ENCODE measurements at places on chromosomes 7 and 10.

- no peaks in the 10 kb centered on the region for H3K4me1 ChIP-seq
- DNase-seq = no peak
- no peaks in the 10 kb centered on the region for H3K27me3 ChIP-seq
- H3K4me3 ChIP-seq = no peak overlapping the region
Observed at GRCh38 chr10:14020037-14020664, 310.6 kb downstream of the FRMD4A start.

GRCh38 chr7:137539111-137539715 lies 195.7 kb upstream of the PTN start:
- DNase-seq = no peak
- no peaks in the 10 kb centered on the region for H3K36me3 ChIP-seq
- no peak overlapping the region for H3K4me3 ChIP-seq
- no peaks in the 10 kb centered on the region for H3K4me1 ChIP-seq
- no peak overlapping the region for H3K27ac ChIP-seq
- no peaks in the 10 kb centered on the region for H3K27me3 ChIP-seq

DNA sequence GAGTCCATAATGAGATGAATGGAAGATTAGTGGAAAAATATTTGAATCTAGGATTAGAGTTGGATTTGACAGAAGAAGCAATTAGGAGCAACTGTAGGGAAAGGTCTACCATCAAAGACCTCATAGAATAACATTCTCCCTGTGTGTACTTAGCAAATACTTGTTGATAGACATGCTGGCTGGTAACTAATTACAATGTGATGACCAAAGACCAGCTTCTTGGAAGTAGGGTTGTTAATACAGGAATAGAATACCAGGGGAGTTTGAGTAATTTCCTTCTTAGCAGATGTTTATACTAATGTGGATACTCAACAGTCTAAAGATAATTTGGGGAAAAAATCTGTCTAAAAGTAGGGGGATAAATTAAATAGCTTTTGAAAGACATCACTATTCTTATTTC lies 357.5 kb upstream of the BMPER start:
- no peak overlapping the region for H3K4me3 ChIP-seq
- H3K4me1 ChIP-seq = no peaks in the 10 kb centered on the region
- no peaks in the 10 kb centered on the region for H3K36me3 ChIP-seq

DNA sequence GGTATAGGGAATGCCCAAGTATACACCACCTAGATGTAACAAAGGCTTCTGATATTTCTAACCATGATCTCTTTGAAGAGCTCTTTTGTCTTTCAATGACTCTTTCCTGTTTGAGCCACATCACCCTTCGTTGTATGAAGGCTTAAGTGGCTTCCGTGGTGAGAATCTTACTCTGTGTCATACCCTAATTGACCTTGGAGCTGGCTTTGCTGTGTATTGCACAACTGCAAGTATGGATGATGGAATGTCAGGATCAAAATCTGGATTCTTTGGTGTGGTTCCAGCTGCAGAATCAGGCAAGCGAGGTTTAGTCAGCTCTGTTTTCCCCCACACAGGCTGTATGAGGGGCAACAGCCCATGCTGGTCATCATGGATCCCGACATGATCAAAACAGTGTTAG lies 16.0 kb downstream of the CYP3A43 start:
- H3K4me3 ChIP-seq = no peak overlapping the region
- no peak overlapping the region for H3K27ac ChIP-seq
- H3K36me3 ChIP-seq = no peaks in the 10 kb centered on the region
- no peaks in the 10 kb centered on the region for H3K27me3 ChIP-seq

GRCh38 chr10:36533861-36534260 lies 591.5 kb upstream of the ANKRD30A start:
- H3K4me3 ChIP-seq = no peak overlapping the region
- no peak for DNase-seq
- H3K36me3 ChIP-seq = no peaks in the 10 kb centered on the region
- no peaks in the 10 kb centered on the region for H3K4me1 ChIP-seq
- H3K27ac ChIP-seq = no peak overlapping the region

DNA sequence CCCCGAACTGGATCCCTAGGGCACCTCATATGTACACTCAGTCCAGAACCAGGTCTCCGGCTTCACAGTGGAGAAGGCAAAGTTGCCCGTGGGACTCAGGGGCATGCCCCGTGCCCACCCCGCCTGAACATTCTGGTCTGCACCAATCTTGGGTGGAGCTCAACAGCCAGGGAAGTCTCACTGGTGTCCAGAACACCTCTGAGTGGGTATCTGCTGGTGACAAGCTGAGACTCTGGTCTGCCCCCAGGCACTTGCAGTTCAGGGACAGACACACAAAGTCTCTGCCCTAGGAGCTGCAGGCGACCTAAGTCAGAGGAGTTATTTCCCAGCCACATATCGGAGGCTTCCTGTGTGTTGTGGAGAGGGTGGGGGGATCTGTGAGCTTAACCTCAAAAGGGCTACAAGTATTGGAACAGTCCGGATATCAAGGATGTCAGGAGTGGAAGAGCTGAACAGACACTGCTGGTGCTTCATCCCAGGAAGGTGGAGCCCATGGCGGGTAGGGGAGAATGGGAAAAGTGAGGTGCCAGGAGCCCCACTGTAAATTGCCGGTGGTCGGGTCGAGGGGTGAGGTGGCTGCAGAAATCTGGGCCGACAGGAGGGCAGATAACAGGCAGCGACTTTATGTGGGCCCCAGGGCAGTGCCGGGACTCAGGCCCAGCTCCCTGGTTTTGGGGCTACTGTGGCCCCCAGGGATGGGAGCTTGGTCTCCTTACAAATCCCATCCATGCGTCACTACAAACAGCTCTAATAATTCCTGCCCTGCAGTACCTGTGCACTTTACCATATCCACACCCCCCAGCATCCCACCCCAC lies 8.6 kb upstream of the TLX1 start:
- H3K36me3 ChIP-seq = no peaks in the 10 kb centered on the region
- H3K4me3 ChIP-seq = peak overlapping the region; percentile 43
- DNase-seq = no peak
- peaks cover 48% of the 10 kb centered on the region for H3K27me3 ChIP-seq
- H3K4me1 ChIP-seq = peaks cover 9% of the 10 kb centered on the region
- no peak overlapping the region for H3K27ac ChIP-seq

GRCh38 chr10:124214610-124215375 lies 121.4 kb upstream of the CHST15 start:
- H3K4me3 ChIP-seq = no peak overlapping the region
- no peaks in the 10 kb centered on the region for H3K4me1 ChIP-seq
- no peak for DNase-seq
- no peaks in the 10 kb centered on the region for H3K27me3 ChIP-seq
- H3K36me3 ChIP-seq = no peaks in the 10 kb centered on the region

GRCh38 chr7:157476201-157476600 lies 139.4 kb downstream of the DNAJB6 start:
- no peaks in the 10 kb centered on the region for H3K36me3 ChIP-seq
- H3K27ac ChIP-seq = no peak overlapping the region
- no peak for DNase-seq

DNA sequence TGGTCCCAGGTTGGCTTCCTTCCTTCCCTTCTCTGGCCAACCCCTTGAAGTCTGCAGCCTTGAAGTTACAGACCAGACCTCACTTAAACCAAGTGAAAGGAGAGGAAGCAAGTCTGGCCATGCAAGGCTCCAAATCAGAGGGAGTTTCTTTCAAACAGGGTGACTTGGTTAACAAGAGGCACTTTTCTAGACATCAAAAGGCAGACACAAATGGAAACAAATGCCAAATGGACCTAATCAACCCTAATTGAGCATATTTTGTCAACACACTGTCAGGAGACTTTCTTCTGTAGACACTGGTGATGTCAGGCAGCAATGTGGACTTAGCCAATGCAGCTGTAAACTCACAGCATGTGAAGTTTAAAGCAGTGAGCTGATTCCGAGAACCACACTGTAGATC lies 282.7 kb upstream of the FZD8 start:
- no peak overlapping the region for H3K4me3 ChIP-seq
- no peak for DNase-seq
- H3K4me1 ChIP-seq = no peaks in the 10 kb centered on the region
- no peak overlapping the region for H3K27ac ChIP-seq
- H3K36me3 ChIP-seq = no peaks in the 10 kb centered on the region

DNA sequence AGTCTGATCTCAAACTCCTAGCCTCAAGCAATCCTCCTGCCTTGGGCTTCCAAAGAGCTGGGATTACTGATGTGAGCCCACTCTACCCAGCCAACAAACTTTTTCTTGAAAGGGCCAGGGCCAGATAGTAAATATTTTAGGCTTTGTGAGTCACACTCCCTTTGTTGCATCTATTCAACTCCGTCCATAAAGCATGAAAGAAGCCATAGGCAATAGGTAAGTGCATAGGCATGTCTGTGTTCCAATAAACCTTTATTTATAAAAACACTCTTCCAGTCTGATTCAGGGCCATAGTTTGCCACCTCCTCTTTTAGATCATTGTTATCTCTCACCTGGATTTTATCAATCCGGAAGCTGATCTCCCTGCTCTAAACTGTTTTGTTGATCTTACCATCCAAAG lies 105.6 kb upstream of the BMPER start:
- no peaks in the 10 kb centered on the region for H3K36me3 ChIP-seq
- H3K27ac ChIP-seq = no peak overlapping the region
- H3K4me1 ChIP-seq = no peaks in the 10 kb centered on the region
- DNase-seq = no peak

DNA sequence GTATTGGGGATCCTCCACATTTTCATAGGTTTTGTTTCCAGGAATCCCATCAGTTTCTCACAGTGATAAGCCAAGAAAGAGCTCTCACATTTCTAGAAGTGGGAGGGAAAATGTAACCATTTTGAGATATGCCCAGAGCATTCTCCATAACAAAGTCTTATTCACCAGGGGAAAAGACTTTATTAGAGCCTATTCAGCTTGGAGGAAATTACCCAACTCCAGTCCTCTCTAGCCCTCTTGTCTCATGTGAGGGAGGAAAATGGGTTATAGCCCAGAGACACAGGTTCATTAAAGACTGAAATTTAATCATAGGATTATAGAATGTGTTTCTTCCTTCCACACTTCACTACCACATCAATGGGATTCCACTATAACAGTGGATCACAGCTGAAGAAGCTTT lies 61.6 kb upstream of the DYNC1I1 start:
- no peak for DNase-seq
- no peak overlapping the region for H3K4me3 ChIP-seq
- H3K27me3 ChIP-seq = no peaks in the 10 kb centered on the region
- no peaks in the 10 kb centered on the region for H3K4me1 ChIP-seq
- H3K27ac ChIP-seq = no peak overlapping the region

DNA sequence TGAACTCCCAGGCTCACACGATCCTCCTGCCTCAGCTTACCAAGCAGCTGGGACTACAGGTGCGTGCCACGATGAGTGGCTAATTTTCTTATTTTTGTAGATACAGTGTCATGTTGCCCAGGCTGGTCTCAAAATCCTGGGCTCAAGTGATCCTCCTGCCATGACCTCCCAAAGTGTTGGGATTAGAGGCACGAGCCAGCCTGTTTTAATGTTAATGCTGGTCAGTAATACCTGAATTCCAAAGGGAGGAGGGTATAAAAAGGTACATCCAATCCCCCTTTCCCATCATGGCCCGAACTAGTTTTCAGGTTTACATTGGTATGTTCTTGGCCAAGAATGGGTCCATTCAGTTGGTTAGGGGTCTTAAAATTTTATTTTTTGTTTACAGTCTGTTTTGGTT lies 329.1 kb downstream of the PARD3 start:
- no peak overlapping the region for H3K4me3 ChIP-seq
- DNase-seq = no peak
- H3K27ac ChIP-seq = no peak overlapping the region
- H3K27me3 ChIP-seq = no peaks in the 10 kb centered on the region

DNA sequence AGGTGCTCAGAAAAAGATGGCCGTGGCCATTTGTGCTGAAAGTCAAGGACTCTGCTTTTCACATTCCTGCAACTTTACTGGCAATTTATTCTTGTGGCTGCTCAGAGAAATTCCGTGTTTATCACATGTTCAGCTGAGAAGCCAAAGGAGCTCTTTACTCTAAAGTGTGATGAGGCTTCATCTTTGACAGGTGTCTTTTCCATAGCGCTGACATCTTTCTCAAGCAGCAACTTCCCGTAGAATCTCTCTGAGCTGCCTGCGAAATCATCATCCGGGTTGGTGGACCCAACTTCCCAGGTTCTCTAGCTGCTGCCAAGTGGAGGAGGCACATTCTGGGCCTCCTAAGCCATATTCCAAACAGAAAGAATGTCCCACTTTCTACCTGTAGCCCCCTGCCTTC lies 16.9 kb upstream of the NPS start:
- no peaks in the 10 kb centered on the region for H3K4me1 ChIP-seq
- no peaks in the 10 kb centered on the region for H3K36me3 ChIP-seq
- no peak for DNase-seq
- no peak overlapping the region for H3K4me3 ChIP-seq

GRCh38 chr10:89274928-89275327 lies 23.4 kb upstream of the LIPA start:
- H3K36me3 ChIP-seq = no peaks in the 10 kb centered on the region
- no peaks in the 10 kb centered on the region for H3K4me1 ChIP-seq
- H3K4me3 ChIP-seq = no peak overlapping the region

- no peaks in the 10 kb centered on the region for H3K36me3 ChIP-seq
- H3K4me3 ChIP-seq = no peak overlapping the region
Observed at GRCh38 chr10:97964748-97965147, 65.7 kb downstream of the CRTAC1 start.

DNA sequence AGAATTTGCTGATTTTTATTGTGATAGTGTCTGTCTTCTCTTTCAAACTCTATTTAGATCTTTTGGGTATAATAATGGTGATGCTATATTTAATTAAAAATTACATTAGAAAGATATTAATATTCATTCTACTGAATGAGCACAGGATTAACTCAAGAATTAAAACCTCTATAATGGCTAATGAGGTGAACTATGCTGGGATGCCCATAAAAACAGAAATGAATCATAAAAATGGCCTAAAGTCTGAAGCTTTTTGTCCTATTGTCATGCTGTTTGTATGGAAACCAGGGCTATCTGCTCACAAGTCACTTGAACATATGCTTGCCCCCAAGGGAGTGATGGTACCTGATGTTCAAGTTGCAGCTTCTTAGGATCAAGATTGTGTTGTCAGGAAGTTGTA lies 76.2 kb upstream of the ICA1 start:
- no peaks in the 10 kb centered on the region for H3K27me3 ChIP-seq
- no peak for DNase-seq
- H3K27ac ChIP-seq = no peak overlapping the region

DNA sequence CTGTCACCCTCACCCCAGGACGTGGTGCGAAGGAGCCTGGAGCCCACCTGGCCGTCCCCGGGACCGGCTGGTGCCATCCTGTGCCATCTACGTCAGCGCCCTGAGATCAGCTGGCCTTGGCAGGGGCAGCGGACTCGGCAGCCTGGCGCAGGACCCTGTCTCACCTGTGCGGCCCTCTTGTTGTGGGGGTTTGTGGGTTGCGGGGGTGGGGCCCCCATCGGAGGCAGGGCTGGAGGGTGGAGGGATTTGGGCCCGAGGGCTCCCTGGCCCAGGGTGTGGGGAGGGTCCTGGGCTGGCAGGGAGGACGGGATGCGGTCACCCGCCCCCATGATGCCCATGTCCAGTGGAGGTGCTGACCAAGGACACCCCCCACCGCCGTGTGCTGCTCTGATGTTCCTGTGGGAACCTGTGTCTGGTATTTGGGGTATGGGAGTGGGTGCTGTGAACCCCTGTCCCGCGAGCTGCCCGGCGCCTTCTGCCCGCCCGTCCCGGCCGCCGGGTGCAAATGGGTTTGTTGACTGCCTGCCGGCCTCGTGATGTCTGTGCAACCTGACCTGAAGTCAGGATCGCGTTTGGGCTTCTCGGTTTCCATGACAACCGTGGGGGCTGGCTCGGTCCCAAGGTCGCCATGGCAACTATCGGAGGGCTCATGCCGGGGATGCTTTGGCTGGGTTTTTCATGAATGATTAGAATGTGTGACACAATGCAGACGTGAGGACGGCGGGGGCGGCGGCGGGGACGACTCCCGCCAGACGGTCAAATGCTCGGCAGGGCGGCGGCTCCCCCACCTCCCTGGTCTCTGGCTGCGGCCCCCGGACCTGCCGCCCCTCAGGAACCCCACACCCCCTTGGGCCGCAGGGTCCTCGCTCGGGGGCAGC lies 7.3 kb downstream of the MAFK start:
- peak; percentile 68 for DNase-seq
- peak overlapping the region; percentile 42 for H3K4me3 ChIP-seq
- peaks cover 4% of the 10 kb centered on the region for H3K4me1 ChIP-seq
- H3K27ac ChIP-seq = peak overlapping the region; percentile 91

Measured in small intestine (tissue), 16 donors.